Suprapubic skin (tissue), 4 donors: ENCODE measurements at places on chromosomes 3 and 15. TPM values are rescaled to one million over a fixed set of nuclear protein-coding genes. Genes with fewer than 3 reads are reported as not detected.
A peak's percentile ranks its signal among the peaks of the same experiment; 100 is the strongest.

The BNC1 gene
- total RNA-seq, result 37.2 TPM

- DNase-seq, result no peak
These were observed 9.0 kb downstream of the MYD88 start for GRCh38 chr3:38147421-38147820.

DNA sequence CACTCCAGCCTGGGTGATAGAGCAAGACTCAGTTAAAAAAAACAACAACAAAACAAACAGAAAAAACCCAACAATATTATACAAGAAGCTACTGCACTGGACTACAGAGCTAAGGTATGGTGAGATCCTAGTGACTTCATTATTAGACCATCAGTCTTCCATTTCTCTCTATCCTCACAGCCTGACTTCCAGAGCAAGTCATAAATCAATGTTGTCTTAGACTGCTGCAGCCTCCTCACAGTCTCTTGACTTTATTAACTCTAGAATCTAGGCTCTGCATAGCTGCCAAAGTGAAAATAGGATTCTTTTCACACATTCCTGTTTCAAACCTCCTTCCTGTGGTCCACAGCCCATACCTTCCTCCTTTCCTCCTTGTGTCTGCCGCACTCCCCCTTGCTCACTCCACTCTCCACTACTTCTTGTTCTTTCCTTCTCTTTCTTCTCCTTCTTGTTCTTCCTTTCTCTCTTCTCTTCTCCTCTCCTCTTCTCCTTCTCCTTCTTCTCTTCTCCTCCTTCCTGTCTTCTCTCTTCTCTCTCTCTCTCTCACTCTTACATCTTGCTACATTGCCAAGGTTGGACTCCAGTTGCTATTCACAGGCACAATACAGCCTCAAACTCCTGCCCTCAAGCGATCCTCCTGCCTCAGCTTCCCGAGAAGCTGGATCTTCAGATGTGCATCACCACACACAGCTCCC lies 49.4 kb downstream of the CCR4 start:
- no peak for DNase-seq

The GABRA5 gene
- not detected for total RNA-seq

GRCh38 chr3:56089739-56090138 lies 378.5 kb downstream of the ERC2 start:
- no peak for DNase-seq

- DNase-seq, result no peak
These were observed 1.2 kb downstream of the SLC12A6 start for GRCh38 chr15:34336231-34336990.

GRCh38 chr3:111072031-111072921 lies 660 bp downstream of the NECTIN3 start:
- DNase-seq, result no peak

GRCh38 chr3:172522871-172523818 lies at the start of gene TNFSF10:
Gene TNFSF10 (minus strand): TSS chr3:172523430. CDS start chr3:172523384, 46 bp downstream.
- DNase-seq, result peak; percentile 83

DNA sequence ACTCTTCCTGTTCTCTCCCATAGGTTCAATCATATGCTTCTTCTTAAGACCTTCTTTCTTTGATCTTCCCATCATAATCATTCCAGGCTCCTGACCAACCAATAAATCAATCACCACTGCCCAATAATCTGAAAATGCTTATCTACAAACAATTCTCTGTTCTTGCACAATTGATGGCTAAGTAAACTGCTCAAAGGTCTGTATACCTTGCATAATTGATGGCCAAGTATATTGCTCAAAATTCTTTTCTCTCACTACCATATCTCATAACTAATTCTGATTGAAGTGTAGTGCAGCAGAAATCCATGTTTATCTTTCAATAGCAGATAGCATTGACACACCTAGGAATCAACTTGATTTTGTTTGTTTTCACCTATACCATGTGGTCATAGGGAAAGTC lies 83.4 kb upstream of the EPHA6 start:
- DNase-seq, result no peak

DNA sequence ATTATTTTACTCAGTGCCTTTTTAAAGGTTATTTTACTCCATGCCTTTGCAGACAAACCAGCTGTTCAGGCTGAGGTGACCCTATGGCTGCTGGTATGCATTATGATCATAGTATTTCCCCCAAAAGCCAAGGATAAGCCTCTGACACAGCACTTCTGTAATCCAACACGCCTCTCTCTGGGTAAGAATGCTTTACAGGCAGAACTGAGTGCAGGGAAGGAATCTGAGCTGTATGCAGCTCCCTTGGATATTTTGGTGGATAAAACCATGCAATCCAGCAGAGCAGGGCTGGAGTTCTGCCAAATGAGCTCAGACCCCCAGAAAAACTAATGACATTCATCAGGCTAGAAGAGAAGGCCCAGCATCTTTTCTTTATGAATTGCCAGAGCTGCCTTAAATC lies 11.7 kb upstream of the MAP1A start:
- no peak for DNase-seq

The NMNAT3 gene
- total RNA-seq, result 41.7 TPM
